Smooth muscle cell of the pulmonary artery (primary cell): ENCODE measurements at places on chromosomes 11 and 22. TPM values are rescaled to one million over a fixed set of nuclear protein-coding genes. Genes with fewer than 3 reads are reported as not detected.

The SAA1 gene
- total RNA-seq = 28.7 TPM in 1 of 2 replicates, not detected in the other

The PSMC3 gene
- 86.9 and 104 TPM in 2 replicates for total RNA-seq

The APIP gene
- 13.6 and 14.8 TPM in 2 replicates for total RNA-seq

The SCUBE1 gene
- total RNA-seq = not detected in 2 replicates

The SCN4B gene
- total RNA-seq = 0.07 TPM in 1 of 2 replicates, not detected in the other

The PANX2 gene
- 2.0 and 2.1 TPM in 2 replicates for total RNA-seq

The APOC3 gene
- not detected in 2 replicates for total RNA-seq

The PNPLA5 gene
- not detected in 2 replicates for total RNA-seq

The IL17REL gene
- total RNA-seq = not detected in 2 replicates
